ENCODE measurements at places on chromosomes 7 and 10. TPM values are rescaled to one million over a fixed set of nuclear protein-coding genes. Genes with fewer than 3 reads are reported as not detected.

DNA sequence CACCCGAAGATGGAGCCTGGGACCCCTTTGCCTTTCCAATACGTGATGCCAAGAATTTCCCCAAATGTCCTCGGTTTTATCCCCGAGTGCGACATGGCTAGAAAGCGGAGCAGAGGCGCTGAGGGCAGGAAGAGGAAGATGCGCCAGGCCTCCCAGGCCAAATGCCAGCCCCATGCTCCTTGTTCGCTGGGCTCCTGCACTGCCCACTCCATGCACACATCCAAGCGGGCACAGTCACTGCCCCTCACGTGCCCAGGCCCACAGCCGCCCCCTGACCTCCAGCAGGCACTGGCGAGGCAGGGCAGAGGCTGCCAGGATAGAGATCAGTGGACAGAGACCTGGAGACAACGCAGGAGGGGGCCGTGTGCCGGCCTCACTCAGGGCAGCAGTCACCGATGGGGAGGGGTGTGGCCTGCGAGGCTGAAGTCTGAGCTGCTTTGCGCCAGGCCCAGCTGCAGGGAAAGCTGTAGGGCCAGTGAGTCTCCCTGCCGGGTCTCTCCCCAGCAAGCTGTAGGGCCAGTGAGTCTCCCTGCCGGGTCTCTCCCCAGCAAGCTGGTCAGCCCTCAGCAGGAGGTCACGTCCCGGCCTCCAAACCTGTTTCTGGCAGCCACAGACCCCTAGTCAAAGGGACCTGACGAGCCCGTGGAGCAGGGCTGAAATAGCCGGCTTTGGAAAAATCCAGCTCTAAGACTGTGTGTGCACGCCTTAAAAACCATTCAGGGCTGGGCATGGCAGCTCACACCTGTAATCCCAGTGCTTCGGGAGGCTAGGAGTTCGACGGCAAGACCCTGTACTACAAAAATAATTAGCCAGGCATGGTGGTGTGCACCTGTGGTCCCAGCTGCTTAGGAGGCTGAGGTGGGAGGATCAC is 100.6 kb upstream of the DIP2C start:
- no peak for DNase-seq
- no peak overlapping the region for H3K27ac ChIP-seq
- H3K4me1 ChIP-seq: no peaks in the 10 kb centered on the region
- no peak overlapping the region for H3K4me3 ChIP-seq

GRCh38 chr7:129351320-129351719 is 82.9 kb upstream of the STRIP2 start:
- no peak overlapping the region for H3K27ac ChIP-seq
- H3K4me1 ChIP-seq: no peaks in the 10 kb centered on the region
- no peak for DNase-seq

GRCh38 chr7:93442478-93443224 is 131.9 kb downstream of the CALCR start:
- no peaks in the 10 kb centered on the region for H3K4me1 ChIP-seq
- DNase-seq: no peak
- no peak overlapping the region for H3K27ac ChIP-seq
- H3K36me3 ChIP-seq: no peaks in the 10 kb centered on the region
- no peak overlapping the region for H3K4me3 ChIP-seq

PIK3CG gene
- polyA plus RNA-seq: 0.31 TPM

ANAPC16 gene
- polyA plus RNA-seq: 160 TPM

DNA sequence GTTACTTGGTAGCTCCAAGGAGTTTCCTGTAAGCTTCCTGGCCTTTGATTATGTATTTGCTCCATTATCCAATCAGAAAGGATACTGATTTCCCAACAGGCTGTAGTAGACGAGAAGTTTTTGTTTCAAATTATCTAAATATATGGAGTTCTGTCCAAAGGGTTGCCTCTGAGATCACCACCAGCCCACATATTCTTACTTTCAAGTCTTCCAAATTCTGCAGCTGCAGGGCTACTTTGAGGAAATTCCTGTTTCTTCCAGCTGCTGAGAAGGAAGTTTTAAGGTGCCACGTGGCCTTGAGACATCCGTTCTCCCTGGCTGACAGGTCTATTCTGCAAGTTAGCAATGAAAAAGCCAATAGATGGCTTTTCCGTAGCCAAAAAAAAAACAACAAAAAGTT is 286.0 kb downstream of the TWIST1 start:
- DNase-seq: no peak
- no peaks in the 10 kb centered on the region for H3K27me3 ChIP-seq
- H3K4me1 ChIP-seq: no peaks in the 10 kb centered on the region
- H3K27ac ChIP-seq: no peak overlapping the region

- H3K4me3 ChIP-seq: no peak overlapping the region
- H3K4me1 ChIP-seq: no peaks in the 10 kb centered on the region
- no peaks in the 10 kb centered on the region for H3K36me3 ChIP-seq
These were observed 7.7 kb downstream of the RUNDC3B start for GRCh38 chr7:87635921-87636320.

- H3K27me3 ChIP-seq: no peaks in the 10 kb centered on the region
- no peaks in the 10 kb centered on the region for H3K36me3 ChIP-seq
- H3K4me1 ChIP-seq: peaks cover 12% of the 10 kb centered on the region
- no peak for DNase-seq
- H3K27ac ChIP-seq: no peak overlapping the region
These were observed 29.5 kb downstream of the FAM171A1 start for GRCh38 chr10:15341502-15342128.

AGR2 gene
- 0.07 TPM for polyA plus RNA-seq

ZNF425 gene
- polyA plus RNA-seq: 2.9 TPM

ZPBP gene
- polyA plus RNA-seq: not detected

DNA sequence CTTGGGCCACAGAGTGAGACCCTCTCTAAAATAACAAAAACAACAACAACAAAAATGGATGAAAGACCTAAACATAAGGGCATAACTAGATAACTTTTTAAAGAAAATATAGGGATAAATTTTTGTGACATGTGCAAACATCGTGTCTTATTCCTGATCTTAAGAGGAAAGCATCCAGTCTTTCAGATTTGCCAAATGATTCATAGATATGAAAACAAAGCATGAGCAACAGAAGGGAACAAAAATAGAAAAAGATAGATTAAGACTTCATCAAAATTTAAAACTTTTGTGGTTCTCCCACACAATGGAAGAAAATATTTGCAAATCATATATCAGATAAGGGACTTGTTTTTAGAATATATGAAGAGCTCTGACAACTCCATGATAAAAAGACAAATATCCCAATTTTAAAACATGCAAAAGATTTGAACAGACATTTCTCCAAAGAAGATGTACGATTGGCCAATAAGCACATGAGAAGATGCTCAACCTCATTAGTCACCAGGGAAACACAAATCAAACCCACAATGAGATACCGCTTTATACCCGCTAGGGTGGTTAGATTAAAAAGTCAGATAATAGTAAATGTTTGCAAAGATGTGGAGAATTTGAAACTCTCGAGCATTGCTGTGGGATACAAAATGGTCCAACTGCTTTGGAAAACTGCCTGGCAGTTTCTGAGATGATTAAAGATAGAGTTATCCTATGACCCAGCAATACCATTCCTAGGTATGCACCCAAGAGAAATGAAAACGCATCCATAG is 20.3 kb downstream of the PPIF start:
- H3K27ac ChIP-seq: no peak overlapping the region
- no peak for DNase-seq
- H3K4me1 ChIP-seq: no peaks in the 10 kb centered on the region
- no peaks in the 10 kb centered on the region for H3K36me3 ChIP-seq

PON3 gene
- 18.6 TPM for polyA plus RNA-seq

- H3K4me3 ChIP-seq: no peak overlapping the region
- H3K36me3 ChIP-seq: no peaks in the 10 kb centered on the region
- DNase-seq: no peak
- no peak overlapping the region for H3K27ac ChIP-seq
- no peaks in the 10 kb centered on the region for H3K4me1 ChIP-seq
- no peaks in the 10 kb centered on the region for H3K27me3 ChIP-seq
These were observed 15.9 kb downstream of the HYCC1 start for GRCh38 chr7:22997871-22998518.

GRCh38 chr7:139842401-139843210 is 13.5 kb downstream of the TBXAS1 start:
- H3K27ac ChIP-seq: no peak overlapping the region
- no peaks in the 10 kb centered on the region for H3K27me3 ChIP-seq
- no peaks in the 10 kb centered on the region for H3K36me3 ChIP-seq

AKR1B1 gene
- polyA plus RNA-seq: 133 TPM

DNA sequence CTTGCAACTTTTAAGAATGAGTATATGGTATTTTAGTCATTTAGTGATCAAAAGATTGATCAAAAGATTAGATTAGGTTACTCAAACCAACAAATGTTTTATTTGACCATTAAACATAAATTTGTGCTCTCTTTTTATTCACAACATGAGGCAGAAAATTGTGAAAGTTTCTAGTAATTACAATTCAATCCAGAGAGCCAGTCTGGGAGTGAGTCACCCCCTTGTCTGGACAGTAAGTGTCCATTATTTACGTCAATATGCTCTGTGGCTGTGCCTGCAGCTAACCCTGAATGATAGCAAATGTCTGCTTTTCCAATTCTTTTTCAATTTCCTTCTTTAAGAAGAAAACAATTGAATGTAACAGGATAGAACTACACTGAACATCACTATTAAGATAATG is 27.9 kb downstream of the GNG11 start:
- H3K36me3 ChIP-seq: no peaks in the 10 kb centered on the region
- no peak for DNase-seq
- H3K27ac ChIP-seq: no peak overlapping the region
- no peak overlapping the region for H3K4me3 ChIP-seq
- no peaks in the 10 kb centered on the region for H3K27me3 ChIP-seq

CABCOCO1 gene
- 0.38 TPM for polyA plus RNA-seq

GRCh38 chr10:35063837-35064454 is 26.2 kb downstream of the CUL2 start:
- DNase-seq: no peak
- H3K4me3 ChIP-seq: no peak overlapping the region
- no peak overlapping the region for H3K27ac ChIP-seq
- no peaks in the 10 kb centered on the region for H3K36me3 ChIP-seq

GRCh38 chr10:2920637-2921036 is 146.7 kb upstream of the PFKP start:
- H3K27ac ChIP-seq: no peak overlapping the region
- H3K4me1 ChIP-seq: peaks cover 3% of the 10 kb centered on the region
- DNase-seq: no peak
- H3K4me3 ChIP-seq: no peak overlapping the region

HABP2 gene
- polyA plus RNA-seq: not detected

DNA sequence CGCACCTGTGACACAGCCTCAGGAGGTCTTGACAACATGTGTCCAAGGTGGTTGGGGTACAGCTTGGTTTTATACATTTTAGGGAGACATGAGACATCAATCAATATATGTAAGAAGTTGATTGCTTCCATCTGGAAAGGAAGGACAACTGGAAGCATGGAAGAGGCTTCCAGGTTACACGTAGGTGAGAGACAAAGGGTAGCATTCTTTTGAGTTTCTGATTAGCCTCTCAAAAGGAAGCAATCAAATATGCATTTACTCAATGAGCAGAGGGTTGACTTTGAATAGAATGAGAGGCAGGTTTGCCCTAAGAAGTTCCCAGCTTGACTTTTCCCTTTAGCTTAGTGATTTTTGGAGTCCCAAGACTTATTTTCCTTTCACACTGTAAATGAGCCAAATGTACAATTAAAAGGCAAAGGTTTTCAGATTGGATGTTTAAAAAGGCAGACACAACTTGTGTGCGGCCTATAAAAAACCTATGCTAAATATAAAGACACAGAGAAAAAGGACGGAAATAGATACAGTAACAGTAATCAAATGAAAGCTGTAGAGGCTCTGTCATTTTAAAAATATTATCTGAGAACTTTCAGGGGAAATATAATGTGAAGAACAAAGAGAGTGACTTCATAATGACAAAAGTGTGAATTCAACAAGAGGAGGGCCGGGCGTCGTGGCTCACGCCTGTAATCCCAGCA is 65.7 kb upstream of the LANCL2 start:
- H3K27me3 ChIP-seq: no peaks in the 10 kb centered on the region
- no peak overlapping the region for H3K27ac ChIP-seq
- H3K4me3 ChIP-seq: no peak overlapping the region
- DNase-seq: no peak
- no peaks in the 10 kb centered on the region for H3K36me3 ChIP-seq
- no peaks in the 10 kb centered on the region for H3K4me1 ChIP-seq

- no peaks in the 10 kb centered on the region for H3K36me3 ChIP-seq
- H3K4me1 ChIP-seq: peaks cover 52% of the 10 kb centered on the region
- H3K27ac ChIP-seq: no peak overlapping the region
- H3K27me3 ChIP-seq: no peaks in the 10 kb centered on the region
- peak; percentile 80 for DNase-seq
These were observed 7.8 kb downstream of the NOD1 start for GRCh38 chr7:30470771-30471170.

GRCh38 chr10:98256692-98257091 is 11.3 kb downstream of the LOXL4 start:
- H3K4me3 ChIP-seq: no peak overlapping the region
- H3K27me3 ChIP-seq: no peaks in the 10 kb centered on the region
- DNase-seq: no peak
- H3K4me1 ChIP-seq: no peaks in the 10 kb centered on the region

- DNase-seq: no peak
- no peak overlapping the region for H3K4me3 ChIP-seq
- H3K27me3 ChIP-seq: no peaks in the 10 kb centered on the region
- H3K4me1 ChIP-seq: peaks cover 17% of the 10 kb centered on the region
- no peaks in the 10 kb centered on the region for H3K36me3 ChIP-seq
These were observed 126.3 kb downstream of the MAD1L1 start for GRCh38 chr7:2106440-2106839.

- no peak overlapping the region for H3K4me3 ChIP-seq
- no peak overlapping the region for H3K27ac ChIP-seq
- no peak for DNase-seq
- no peaks in the 10 kb centered on the region for H3K27me3 ChIP-seq
These were observed 77.0 kb upstream of the TMEM72 start for GRCh38 chr10:44834131-44834530.

- no peak for DNase-seq
- H3K36me3 ChIP-seq: no peaks in the 10 kb centered on the region
- H3K4me1 ChIP-seq: no peaks in the 10 kb centered on the region
- no peak overlapping the region for H3K27ac ChIP-seq
These were observed 498.6 kb downstream of the SH2D4B start for GRCh38 chr10:81036257-81036656.

TUBB8 gene
- 0.10 TPM for polyA plus RNA-seq

- H3K4me3 ChIP-seq: no peak overlapping the region
- no peaks in the 10 kb centered on the region for H3K27me3 ChIP-seq
- H3K36me3 ChIP-seq: no peaks in the 10 kb centered on the region
- H3K27ac ChIP-seq: no peak overlapping the region
- H3K4me1 ChIP-seq: no peaks in the 10 kb centered on the region
These were observed 77.1 kb downstream of the CARD11 start for GRCh38 chr7:2966466-2967078.

- DNase-seq: no peak
- no peaks in the 10 kb centered on the region for H3K27me3 ChIP-seq
- H3K4me1 ChIP-seq: no peaks in the 10 kb centered on the region
- no peak overlapping the region for H3K4me3 ChIP-seq
These were observed 223.4 kb downstream of the DOCK4 start for GRCh38 chr7:111982804-111983203.

- H3K27me3 ChIP-seq: no peaks in the 10 kb centered on the region
- DNase-seq: peak; percentile 65
- H3K4me1 ChIP-seq: peaks cover 9% of the 10 kb centered on the region
- no peaks in the 10 kb centered on the region for H3K36me3 ChIP-seq
- H3K4me3 ChIP-seq: peak overlapping the region; percentile 30
- no peak overlapping the region for H3K27ac ChIP-seq
These were observed 3.6 kb upstream of the ARID5B start for GRCh38 chr10:61897671-61898434.

- H3K36me3 ChIP-seq: no peaks in the 10 kb centered on the region
- H3K4me1 ChIP-seq: no peaks in the 10 kb centered on the region
- peaks cover 2% of the 10 kb centered on the region for H3K27me3 ChIP-seq
- no peak for DNase-seq
- H3K27ac ChIP-seq: no peak overlapping the region
These were observed 39.2 kb upstream of the TUBB8 start for GRCh38 chr10:88253-88652.

GRM8 gene
- 0.58 TPM for polyA plus RNA-seq

Measured in ovary (tissue), 10 donors.